ENCODE measurements at places on chromosomes 16 and 17.

- DNase-seq, result no peak
These were observed 84.4 kb upstream of the GSE1 start for GRCh38 chr16:85528528-85529387.

- DNase-seq, result no peak
These were observed at the start of gene MYOCD for GRCh38 chr17:12665263-12666210. Gene MYOCD, plus strand, starts transcription at chr17:12665890. Its CDS starts 299 bp downstream, at chr17:12666189.

DNA sequence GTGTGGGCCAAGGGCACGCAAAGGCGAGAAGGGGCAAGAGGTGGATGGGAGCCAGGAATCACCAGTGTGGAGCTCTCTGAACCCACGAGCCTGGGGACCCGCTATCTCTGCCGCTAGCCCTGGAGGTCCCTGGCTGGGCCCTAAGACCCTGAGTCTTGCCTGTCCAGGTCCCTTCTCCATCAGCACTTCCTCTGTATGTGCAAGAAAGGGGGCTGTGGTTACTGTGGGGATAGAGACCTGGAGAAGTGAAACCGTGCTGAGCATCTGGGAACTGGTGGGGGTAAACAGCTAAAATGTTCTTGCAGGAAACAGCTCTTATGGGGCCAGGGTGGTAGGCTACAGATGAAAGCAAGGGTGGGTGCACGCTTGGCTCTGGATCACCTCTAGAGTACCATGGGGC lies 3.1 kb downstream of the SPNS3 start:
- DNase-seq, result no peak

DNA sequence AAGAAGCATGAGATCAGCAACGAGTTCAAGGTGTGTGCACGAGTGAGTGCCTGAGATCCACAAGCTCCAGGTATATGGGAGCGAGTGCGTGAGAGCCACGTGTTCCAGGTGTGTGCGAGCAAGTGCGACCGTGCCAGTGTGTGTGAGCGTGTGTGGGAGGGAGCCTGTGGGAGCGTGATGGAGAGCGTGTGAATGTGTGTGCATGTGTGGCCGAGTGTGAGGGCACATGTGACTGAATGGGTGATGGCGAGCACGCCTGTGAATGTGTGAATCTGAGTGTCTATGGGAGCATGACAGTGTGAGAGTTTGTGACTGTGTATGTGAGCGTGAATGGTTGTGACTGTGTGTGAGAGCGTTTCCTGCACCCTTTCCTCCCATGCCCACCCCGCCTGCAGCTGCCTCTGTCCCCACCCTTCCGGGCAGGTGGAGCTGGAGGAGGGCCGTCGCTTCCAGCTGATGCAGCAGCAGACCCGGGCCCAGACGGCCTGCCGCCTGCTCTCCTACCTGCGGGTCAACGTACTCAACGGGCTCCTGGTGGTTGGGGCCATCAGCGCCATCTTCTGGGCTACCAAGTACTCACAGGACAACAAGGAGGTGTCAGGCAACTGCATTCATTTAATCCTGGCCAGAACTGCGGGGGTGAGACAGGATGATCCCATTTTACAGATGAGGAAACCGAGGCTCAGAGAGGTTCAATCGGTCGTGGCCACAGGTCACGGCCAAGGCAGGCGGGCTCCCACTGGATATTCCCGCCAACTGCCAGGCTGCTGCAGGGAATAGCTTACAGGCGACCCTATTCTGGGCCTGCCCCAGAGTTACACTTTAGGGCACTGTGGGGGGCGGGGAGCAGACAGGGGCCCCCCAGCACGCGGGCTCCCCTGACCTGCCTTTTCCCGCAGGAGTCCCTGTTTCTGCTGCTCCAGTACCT lies 3.7 kb downstream of the TMC8 start:
- DNase-seq, result peak; percentile 52

DNA sequence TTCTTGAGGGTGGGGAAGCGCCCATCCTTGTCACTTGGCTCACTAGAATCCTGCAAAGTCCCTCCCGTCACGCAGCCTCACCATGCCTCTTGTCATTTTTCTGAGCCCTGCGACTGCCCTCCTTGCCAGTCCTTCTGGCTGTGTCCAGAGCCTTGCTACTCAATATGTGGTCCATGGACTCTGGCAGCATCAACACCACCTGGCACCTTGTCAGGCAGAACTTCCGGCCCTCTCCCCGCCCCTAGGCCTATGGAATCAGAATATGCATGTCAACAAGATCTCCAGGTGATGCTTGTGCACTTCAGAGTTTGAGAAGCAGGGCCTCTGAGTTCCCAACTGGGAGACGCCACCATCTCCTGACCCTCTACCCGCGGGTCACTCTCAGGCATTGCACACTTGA lies 12.1 kb downstream of the PIMREG start:
- no peak for DNase-seq

- peak; percentile 100 for DNase-seq
These were observed at the start of the genes CNTROB and TRAPPC1 for GRCh38 chr17:7931709-7932482. Gene CNTROB, plus strand, starts transcription at chr17:7932206. Its CDS starts 874 bp downstream, at chr17:7933080. Gene TRAPPC1, minus strand, starts transcription at chr17:7931946. Its CDS starts 117 bp downstream, at chr17:7931829.

DNA sequence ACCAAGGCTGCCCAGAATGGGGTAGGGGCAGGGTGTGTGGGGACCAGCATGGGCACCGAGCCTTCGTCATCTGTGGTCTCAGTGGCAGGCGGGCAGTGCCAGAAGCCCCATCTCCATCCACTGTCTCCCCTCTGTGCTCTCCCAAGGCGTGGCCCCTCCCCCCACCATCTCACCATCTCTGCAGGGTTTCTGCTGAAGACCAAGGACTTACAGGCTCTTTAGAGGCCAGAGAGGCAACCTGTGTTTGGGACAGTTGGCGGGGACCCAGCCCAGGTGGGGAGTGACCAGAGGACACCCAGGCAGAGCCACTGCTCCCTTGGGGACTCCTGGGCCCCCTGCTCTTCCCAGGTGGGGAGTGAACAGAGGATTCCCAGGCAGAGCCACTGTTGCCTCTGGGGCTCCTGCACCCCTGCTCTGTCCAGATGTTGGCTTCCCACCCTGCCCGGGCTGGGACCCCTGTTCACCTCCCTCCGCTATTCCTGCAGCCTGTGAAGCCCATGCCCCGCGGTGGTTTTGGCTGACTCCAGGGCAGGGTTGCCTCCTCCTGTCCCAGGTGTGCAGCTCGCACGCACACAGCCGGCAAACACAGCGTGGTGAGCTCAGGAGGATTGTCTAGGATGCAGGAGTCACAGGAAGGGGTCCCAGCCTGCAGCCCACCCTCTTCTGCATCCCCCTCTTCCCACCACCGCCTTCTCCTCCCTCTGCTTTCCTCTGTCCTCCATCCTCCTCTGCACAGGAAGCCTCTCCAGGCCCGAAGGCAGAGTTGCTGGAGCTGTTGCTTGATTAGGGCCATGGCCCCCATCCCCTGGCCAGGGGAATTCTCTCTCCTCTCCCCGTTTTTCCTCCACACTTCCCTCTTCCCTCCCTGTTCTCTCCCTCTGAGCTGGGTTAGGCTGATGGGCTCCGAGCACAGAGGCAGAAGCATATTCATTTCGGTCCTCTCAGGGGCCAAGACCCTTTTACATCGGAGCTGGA lies 45.0 kb downstream of the SLC7A5 start:
- no peak for DNase-seq

GRCh38 chr16:87955302-87956097 lies 4.3 kb downstream of the BANP start:
- DNase-seq, result no peak

GRCh38 chr16:1098266-1098991 lies 2.4 kb upstream of the C1QTNF8 start:
- no peak for DNase-seq

GRCh38 chr17:58968426-58969061 lies 138.1 kb downstream of the TRIM37 start:
- DNase-seq, result no peak

GRCh38 chr16:2881783-2882649 lies 999 bp upstream of the FLYWCH2 start:
- no peak for DNase-seq

- no peak for DNase-seq
These were observed 17.3 kb upstream of the SPN start for GRCh38 chr16:29645694-29646187.

- DNase-seq, result no peak
These were observed 94.5 kb downstream of the CRISPLD2 start for GRCh38 chr16:84914273-84914672.

GRCh38 chr16:69859105-69859989 lies 91.8 kb upstream of the CLEC18A start:
- DNase-seq, result no peak

- no peak for DNase-seq
These were observed 167.1 kb upstream of the ZFHX3 start for GRCh38 chr16:73214825-73215677.

DNA sequence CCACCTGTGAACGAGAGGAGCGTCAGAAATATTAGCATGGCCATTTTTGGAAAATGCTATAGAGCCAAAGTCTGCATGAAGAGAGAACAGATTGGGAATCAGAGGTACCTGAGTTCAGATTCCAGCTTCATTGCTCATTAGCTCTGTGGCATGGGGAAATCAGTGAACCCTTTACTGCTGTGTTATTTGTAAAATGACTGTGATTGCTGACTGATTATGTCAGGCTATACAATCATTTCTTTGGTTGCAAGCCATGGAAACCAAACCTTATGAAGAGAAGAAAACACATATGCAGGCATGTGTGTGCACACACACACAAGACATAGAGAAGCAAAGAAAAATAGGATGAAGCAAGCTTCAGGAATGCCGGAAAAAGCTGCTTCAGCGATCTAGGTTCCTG lies 101.4 kb upstream of the HSBP1 start:
- no peak for DNase-seq

- DNase-seq, result no peak
These were observed 262.7 kb upstream of the KCNJ16 start for GRCh38 chr17:69812240-69812837.

DNA sequence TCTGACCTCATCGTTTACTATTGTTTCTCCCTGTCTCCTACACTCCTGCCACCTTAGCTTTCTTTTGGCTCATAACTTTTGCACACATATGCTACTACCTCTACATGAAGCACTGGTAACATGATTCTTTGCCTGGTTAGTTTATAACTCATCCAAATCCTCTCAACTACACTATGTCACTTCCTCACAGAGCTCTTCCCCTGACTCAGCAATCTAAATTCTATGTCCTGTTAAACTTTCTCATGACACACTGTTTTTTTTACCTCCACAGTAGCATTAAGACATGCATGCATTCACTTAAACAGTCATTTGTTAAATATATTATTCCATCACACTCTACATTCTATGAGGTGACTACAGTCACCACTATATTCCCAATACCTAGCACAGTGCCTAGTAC lies 19.7 kb downstream of the APPBP2 start:
- DNase-seq, result no peak

DNA sequence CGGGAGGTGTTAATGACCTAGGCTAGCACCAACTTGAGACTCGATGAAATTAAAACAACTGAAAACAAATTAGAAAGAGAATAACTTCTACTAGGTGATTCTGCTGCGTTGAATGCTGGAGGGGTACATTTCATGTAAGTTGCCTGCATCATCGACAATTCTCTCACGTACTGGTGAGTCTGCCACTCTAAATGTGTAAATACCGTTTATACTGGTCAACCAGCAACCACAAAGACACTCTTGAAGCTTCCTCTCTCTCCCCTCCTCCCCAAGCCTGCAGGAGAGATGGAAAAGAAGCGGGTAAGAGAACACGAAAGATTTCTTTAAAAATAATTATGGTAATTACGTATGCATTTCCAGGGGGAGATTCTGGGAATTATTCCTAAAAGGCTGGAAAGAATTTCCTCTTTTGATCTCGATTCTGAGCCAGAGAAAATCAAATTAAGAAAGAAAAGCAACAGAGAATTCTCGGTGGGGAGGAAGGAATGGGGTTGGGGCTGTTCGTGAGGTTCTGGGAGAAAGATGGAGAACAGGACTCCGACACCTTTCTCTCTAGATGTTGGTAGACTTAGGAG lies 68.6 kb upstream of the MRTFB start:
- no peak for DNase-seq

DNA sequence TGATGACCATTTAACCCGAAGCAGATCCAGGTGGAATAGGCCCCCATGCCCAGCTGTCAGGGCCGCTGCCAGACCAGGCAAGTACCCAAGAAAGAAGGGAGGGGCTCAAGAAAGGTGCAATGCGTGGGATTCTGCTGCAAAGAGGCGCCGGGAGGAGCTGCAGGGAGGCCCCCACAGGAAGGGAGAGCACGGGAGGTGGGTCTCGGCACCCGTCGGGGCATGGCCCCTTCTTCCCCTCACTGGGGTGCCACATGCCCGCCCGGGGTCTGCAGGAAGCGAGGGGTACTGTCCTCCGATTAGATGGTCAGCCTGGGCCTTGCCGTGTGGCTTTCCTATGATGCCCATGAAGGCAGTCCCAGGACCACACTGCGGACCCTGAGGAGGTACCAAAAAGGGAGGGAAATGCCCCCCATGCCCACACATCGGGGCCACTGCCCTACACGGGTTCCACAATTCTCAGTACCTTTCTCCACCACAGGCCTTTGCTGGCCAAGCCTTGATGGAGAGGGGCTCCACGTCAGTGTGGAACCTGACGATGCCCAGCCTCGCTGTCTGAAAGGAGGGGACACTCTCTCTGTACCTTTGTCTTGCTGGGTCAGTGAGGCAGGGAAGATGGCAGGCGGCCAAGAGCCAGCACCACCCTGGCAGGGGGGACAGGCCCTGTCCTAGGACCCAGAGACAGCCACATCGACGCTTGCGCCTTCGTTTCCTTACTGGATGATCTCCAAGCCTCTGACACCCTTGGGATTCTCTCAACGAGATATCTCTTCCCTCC lies 45.5 kb upstream of the DNAH17 start:
- DNase-seq, result no peak

GRCh38 chr17:38564869-38565268 lies 40.9 kb downstream of the SRCIN1 start:
- no peak for DNase-seq

- no peak for DNase-seq
These were observed 83.8 kb downstream of the CDH11 start for GRCh38 chr16:65038100-65038499.

DNA sequence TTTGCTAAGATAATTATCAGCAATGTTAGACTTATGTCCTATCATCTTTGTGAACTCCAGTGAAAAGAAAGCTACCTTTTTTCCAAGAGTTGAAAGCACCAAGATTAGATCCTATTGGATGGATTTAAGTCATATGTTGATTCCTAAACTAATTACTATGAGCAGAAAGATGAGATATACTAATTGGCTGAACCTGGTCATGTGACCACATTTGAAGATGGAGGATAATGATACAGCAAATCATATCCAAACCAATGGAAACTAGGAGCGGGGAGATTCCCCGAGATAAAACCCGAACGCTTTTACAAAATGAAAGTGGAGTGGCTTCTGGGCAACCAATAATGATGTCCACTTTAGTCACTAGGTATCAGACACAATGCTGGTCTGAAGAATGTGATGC lies 1060.2 kb upstream of the EEF2KMT start:
- no peak for DNase-seq

- no peak for DNase-seq
These were observed 694.3 kb downstream of the KCNJ2 start for GRCh38 chr17:70863436-70864248.

DNA sequence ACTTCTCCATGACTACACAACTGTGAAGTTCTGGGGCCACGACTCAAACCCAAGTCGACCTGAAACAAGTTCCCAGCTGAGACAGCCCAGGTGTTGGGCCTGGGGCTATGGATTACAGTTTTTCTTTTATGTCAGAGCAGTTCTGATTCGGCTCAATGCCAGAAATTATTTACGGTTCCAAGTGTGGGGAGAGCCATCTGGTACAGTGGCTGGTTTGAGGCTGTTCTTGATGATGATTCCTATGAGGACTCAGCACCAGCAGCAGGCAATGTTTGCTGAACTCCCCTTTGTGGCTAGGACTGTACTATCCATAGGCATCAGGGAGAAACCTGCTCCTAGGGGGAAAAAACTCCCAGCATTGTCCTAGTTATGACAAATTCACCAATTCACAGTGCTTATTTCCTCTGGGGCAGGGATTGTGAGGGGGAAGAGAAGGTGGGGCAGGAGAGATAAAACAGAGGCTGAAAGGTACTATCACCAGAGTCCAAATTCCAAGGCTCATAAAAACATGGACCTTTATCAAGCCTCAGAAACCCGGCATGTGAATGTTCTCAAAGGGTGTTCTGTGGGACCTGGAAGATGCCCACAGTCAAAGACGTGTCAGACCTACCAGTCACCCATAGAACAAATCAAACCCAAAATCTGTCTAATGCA lies 18.2 kb upstream of the CMTM4 start:
- no peak for DNase-seq

Data from activated CD8-positive, alpha-beta memory T cell treated with anti-CD3 and anti-CD28 coated beads for 4 hours (primary cell).